Right atrium auricular region (tissue), 2 donors: ENCODE measurements at places on chromosomes 12 and 14. TPM values are rescaled to one million over a fixed set of nuclear protein-coding genes. Genes with fewer than 3 reads are reported as not detected.

Gene GSC
- 0.52 TPM for total RNA-seq

Gene KRT82
- not detected for total RNA-seq

Gene HELB
- total RNA-seq: 0.93 TPM

Gene DHRS4L2
- total RNA-seq: 10.6 TPM

DNA sequence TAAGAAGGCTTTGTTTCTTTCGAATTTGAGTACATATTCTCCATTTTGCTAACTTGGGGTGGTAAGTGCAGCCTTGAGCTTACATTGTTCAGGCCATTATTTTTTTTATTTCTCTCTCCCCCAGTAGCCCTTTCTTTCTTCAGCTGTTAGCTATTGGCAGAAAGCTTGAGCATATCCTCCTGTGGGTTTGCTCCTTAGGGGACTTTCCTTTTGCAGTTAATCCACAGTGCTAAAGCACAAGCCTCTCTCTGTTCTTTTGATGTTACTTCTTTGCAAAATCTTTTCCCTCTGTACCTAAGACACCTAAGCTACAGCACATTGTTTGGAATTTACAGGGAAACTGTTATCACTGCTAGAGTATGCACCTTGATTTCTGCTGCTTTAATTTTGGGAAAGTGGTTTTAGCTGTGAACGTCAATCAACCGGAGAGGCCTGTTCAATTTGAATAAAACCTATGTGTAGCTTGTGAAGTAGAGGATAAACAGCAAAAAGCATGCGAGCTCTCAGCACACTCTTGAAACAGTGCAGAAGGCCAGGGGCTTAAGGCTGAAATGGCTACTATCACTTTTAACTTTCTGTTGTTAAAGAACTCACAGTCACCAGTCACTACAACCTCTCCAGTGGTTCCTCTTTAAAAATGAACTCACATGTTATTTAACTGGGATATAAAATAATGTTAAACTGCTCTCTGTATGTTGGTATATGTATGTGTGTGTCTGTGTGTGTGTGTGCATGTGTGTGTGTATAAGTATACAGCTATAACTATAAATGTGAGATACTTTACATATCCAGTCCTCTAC lies 139.2 kb downstream of the PDZRN4 start:
- H3K27me3 ChIP-seq: no peaks in the 10 kb centered on the region
- H3K36me3 ChIP-seq: no peaks in the 10 kb centered on the region
- no peak overlapping the region for H3K27ac ChIP-seq
- H3K4me3 ChIP-seq: no peak overlapping the region
- H3K4me1 ChIP-seq: no peaks in the 10 kb centered on the region

DNA sequence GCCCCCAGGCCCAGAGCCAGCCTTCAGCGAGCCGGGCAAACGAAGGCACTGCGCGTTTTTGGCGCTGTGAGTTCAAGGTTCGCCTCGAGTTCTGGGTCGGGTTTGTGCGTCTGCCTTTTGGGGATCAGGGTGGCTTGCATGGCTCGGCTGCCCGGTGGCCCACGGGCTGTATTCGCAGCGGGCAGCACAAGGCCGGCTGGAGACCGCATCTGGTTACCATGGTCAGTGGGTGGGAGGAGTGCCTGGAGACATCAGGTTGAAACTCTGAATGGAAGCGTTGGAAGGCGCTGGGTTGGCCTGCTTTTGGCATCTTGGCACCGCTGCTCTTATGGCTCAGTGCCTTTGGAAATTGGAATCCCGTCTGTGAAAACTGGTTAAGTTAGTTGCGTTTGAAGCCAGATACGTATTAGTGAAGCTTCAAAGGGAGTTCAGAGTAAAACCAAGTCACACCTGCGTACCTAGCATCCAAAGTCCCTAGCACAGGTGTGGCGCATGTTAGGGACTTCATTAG lies 50.9 kb downstream of the SNAPC1 start:
- H3K4me3 ChIP-seq: peak overlapping the region; percentile 45
- no peaks in the 10 kb centered on the region for H3K27me3 ChIP-seq
- no peak overlapping the region for H3K27ac ChIP-seq

DNA sequence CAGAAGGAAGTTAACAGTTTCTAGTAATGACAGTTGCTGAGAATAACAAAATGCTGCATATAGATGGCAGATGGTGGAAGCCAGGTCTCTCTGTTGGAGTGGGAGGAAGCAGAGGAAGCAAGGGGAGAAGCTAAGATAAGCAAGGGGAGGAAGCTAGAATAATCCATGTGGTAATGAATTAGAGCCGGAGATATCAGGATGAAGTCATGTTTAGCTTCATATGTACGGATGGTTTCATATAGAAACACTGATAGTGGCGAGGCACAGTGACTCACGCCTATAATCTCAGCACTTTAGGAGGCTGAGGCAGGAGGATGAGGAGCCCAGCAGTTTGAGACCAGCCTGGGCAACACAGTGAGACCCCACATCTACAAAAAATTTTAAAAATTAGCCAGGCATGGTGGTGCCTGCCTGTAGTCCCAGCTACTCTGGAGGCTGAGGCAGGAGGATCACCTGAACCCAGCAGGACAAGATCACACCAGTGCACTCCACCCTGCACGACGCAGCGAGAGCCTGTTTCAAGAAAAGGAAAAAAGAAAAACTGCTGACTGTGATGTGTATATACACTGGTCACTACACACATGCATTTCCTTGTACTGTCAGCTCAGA lies 49.2 kb downstream of the ANAPC7 start:
- no peaks in the 10 kb centered on the region for H3K4me1 ChIP-seq
- no peaks in the 10 kb centered on the region for H3K27me3 ChIP-seq
- H3K27ac ChIP-seq: no peak overlapping the region
- H3K4me3 ChIP-seq: no peak overlapping the region
- DNase-seq: no peak
- H3K36me3 ChIP-seq: peaks cover 24% of the 10 kb centered on the region

- no peaks in the 10 kb centered on the region for H3K36me3 ChIP-seq
- H3K4me1 ChIP-seq: no peaks in the 10 kb centered on the region
- H3K27ac ChIP-seq: no peak overlapping the region
- H3K4me3 ChIP-seq: no peak overlapping the region
- H3K27me3 ChIP-seq: no peaks in the 10 kb centered on the region
Observed at GRCh38 chr12:92259696-92260251, 114.1 kb upstream of the BTG1 start.

DNA sequence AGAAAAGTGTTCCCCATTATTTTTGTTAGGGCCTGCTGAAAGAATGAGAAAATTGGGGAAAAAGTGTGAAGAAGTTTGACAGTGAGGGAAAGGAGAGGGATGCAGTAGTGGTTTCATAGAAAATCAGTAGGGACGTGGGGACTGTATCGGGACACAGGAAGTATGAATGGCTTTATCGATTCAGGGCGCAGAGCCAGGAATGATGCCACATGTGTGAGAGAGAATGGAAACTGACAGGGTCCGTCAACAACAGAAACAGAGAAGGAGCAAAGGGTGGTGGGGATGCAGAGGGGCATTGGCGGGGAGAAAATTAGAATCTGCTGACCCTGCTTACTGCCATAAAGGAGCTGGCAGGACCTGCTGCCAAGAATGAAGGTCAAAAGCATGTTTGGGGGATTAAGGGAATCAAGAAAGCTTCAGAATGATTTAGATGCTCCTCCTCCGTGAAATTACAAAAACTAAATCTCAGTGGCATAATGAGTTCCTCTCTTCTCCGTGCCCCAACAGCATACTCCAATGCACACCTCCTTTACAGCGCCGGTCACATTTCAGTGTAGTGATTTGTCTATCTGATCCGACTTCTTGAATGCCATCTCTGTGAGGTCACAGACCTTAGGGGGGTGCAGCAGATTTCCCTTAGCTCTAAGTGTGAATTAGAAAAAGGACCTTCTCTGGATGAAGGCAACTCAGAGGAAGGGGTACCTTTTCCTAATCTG lies 92.6 kb downstream of the EMP1 start:
- DNase-seq: no peak
- no peaks in the 10 kb centered on the region for H3K4me1 ChIP-seq
- no peak overlapping the region for H3K27ac ChIP-seq
- no peaks in the 10 kb centered on the region for H3K36me3 ChIP-seq
- H3K27me3 ChIP-seq: no peaks in the 10 kb centered on the region

DNA sequence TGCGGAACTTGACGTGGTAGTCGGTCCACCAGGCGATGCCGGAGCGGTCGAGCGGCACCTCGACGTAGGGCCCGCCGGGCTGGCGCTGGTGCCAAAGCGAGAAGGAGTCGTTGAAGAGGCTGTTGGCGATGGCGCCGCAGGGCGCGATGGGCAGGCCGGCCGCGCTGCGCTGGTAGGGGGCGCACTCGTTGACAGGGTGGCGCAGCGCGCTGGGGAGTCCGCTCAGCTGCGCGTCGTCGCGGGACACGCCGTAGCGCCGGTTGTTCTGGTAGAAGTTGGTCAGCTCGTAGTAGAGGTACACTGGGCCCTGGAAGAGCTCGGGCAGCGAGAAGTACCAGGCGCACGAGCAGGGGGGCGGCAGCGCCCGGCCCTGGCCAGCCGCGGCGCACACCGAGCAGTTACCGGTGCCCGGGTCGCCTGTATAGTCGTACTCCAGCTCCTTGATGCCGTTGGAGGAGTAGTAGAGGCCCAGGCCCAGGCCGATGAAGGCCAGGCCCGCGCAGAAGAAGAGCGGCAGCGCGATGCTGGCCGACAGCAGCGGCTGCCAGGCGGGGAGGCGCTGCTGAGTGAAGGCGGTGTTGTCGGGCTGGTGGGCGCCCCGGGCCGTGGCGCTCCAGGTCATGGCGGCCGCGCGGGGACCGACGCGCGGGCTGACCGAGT lies 482 bp downstream of the TMEM30B start:
- no peaks in the 10 kb centered on the region for H3K36me3 ChIP-seq
- peak overlapping the region; percentile 73 for H3K27ac ChIP-seq
- H3K4me1 ChIP-seq: no peaks in the 10 kb centered on the region
- DNase-seq: peak; percentile 66

- no peak overlapping the region for H3K27ac ChIP-seq
- no peaks in the 10 kb centered on the region for H3K36me3 ChIP-seq
- no peaks in the 10 kb centered on the region for H3K27me3 ChIP-seq
- no peak overlapping the region for H3K4me3 ChIP-seq
- DNase-seq: no peak
Observed at GRCh38 chr12:71128191-71128788, 29.5 kb downstream of the TSPAN8 start.

GRCh38 chr12:79769189-79769859 lies 78.6 kb upstream of the PAWR start:
- no peak overlapping the region for H3K27ac ChIP-seq
- H3K4me1 ChIP-seq: no peaks in the 10 kb centered on the region
- no peak overlapping the region for H3K4me3 ChIP-seq
- no peaks in the 10 kb centered on the region for H3K36me3 ChIP-seq

GRCh38 chr12:124721501-124722162 lies 142.0 kb downstream of the SCARB1 start:
- H3K27ac ChIP-seq: peak overlapping the region; percentile 61
- DNase-seq: no peak
- no peaks in the 10 kb centered on the region for H3K36me3 ChIP-seq
